IPS-NIHi11 (cell line): ENCODE measurements at places on chromosomes 3 and 15.

DNA sequence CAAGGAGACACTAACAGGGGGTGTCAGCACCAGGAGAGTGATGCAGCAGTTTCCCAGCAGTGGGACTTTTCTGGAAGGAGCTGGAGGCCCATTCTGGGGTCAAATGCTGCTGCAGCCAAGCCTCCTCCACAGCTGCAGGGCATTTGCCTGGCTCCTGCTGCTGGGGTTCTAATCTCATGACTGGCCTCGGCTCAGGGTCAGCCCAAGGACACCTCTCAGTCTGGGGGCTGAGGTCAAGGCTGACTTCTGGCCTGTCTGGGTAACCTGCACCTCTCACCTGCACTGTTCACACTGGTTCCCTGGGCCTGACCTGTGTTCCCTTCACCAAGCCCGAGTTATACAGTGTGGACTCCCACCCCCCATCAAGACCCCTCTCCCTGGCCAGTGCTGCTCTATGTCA, 10.4 kb upstream of the C15orf39 start:
- no peak for DNase-seq

DNA sequence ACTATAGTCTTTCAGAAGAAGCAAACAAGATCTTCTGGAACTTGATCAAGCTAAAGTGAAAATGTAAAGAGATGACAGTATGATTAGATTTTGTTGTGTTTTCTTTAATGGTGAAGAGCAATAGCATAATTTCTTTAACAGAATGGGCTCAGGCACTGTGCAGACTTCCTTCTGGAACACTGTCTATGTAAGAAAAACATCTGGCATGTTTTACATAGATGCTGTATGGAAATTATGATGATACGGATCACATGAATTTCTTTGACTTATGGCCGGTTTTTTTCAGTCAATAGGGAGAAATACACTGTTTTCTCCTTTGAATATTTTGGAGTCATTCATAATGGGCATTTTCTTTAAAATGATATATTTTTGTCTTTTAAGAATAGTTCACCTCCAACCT, 42.6 kb downstream of the PHLDB2 start:
- no peak for DNase-seq

GRCh38 chr3:43490640-43491185, 131.1 kb downstream of the ANO10 start:
- no peak for DNase-seq

DNA sequence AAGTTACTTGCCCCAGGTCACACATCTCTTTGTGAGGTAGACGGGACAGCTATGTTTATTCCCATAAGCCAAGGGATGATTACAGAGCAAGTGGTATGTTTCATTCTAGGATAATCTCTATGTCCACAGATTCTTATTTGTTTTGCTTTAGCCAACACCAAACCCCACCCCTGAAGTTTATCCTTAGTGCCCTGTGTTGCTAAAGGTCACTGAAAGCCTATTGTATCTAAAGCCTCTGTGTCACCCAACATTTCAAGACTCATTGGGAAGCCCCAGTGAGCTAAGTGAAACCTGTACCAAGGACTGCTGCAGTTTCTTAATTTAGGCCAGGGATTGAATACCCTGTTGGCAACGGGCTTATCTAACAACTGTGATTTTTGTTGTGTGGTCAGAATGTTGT, 135.6 kb downstream of the ADAMTS9 start:
- no peak for DNase-seq

- DNase-seq, result no peak
These were observed 77.8 kb upstream of the RNU6-1 start for GRCh38 chr15:67917636-67918035.

DNA sequence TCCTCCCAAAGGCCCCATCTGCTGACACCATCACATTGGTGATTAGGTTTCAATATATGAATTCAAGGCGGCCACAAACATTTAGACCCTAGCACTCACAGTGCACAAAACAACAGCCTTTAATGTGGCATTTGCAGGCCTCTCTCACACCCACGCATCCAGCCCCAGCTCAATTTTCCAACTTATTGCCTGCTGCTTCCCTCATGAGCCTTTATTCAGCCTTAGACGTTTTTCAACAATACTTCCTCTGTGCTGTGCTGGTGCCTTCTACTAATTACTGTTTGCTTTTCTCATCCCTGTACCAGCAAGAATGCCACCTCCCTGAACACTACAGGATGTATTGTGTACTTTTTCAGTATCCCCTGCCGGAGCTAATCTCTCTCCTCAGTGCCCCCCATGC, 334.6 kb downstream of the GABRB3 start:
- no peak for DNase-seq

DNA sequence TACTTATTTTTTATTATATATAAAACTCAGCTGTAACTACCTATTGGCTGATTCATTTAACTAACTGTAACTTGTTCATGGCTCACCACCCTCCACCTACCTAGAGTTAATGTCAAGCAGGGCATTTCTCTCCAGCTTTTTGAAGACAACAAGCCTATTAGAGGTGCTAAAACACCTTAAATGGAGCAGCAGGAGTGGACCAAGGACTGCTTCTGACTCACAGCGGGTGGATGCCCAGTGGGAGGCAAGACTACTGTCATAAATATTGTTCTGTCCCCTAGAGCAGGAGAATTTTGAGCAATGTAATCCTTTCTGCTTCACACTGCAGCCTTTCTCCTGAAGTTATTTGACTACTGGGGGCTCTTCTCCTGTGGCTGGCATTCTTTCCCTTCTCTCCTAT, 146.9 kb downstream of the CLSTN2 start:
- DNase-seq, result no peak

GRCh38 chr15:66226736-66227135, 26.8 kb downstream of the MEGF11 start:
- DNase-seq, result no peak

- peak; percentile 58 for DNase-seq
These were observed 225.9 kb upstream of the C2CD4B start for GRCh38 chr15:62390791-62391640.

GRCh38 chr15:39542385-39543065, 38.4 kb upstream of the THBS1 start:
- no peak for DNase-seq

DNA sequence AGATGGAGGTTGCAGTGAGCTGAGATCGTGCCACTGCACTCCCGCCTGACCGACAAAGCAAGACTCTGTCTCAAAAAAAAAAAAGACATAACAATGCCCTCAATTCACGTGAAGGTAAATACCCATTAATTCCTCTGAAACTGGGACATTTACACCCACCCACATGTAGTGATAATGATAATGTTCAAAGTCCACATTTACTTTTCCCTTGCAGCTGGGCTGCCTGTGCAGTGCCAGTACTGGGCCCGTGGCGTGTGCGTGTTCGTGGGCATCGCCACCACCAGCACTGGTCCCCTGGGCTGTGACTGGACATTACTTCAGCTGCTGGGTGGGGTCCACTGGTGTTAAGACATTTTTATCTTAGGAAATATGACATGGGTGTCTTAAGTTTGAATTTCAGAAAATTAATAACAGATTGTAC, 123.6 kb downstream of the SLC25A26 start:
- no peak for DNase-seq

DNA sequence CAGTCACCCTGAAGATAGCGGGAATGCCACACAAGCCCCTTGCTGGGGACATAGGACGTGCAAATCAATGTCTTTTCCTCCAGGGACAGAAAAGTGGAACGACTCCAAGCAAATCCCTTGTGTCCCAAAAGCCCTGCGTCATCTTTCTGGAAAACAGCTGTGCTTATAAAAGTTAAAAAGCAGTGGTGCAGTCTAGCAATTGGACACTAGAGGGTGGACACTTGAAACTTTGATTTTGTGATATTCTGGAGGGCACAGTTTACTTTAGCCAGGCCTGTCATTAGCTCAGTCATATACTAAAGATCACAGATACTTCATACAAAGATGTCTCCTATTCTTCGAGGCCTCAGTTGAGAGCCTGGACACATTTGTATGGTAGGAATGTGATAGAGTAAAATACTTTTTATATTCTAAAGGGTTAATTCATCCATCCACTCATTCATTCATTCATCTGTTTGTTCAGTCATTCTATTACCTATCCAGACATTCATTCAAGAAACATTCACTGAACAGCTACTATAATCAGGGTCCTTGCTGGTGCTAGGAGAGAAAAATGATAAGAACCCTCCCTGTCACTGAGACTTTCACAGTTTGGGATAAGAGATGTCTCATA, 63.8 kb upstream of the ANKRD34C start:
- DNase-seq, result no peak

DNA sequence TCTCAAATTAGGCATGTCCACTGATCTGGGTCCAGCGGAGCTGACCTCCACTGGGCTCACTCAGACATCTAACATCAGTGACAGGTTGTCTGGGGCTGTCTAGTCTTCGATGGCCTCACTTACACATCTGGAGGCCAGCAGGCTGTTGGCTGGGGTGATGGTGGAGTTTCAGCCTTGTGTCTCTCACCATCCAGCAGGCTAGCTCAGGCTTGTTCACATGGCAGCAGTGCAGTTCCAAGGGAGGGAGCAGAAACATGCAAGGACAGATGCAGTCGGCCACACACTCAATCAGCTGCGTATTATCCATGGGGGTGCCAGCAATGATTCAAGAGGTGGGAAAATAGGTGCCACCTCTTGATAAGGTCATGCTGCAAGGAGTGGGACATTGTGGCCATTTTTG, 292.5 kb downstream of the SHQ1 start:
- no peak for DNase-seq
